ENCODE measurements at places on chromosomes 1 and 21. TPM values are rescaled to one million over a fixed set of nuclear protein-coding genes. Genes with fewer than 3 reads are reported as not detected.

CFHR4 gene
- not detected for total RNA-seq

KRTAP6-2 gene
- total RNA-seq = not detected

AUNIP gene
- 0.41 TPM for total RNA-seq

PROK1 gene
- total RNA-seq = not detected

S100A12 gene
- 7.6 TPM for total RNA-seq

LCE6A gene
- not detected for total RNA-seq

TNFRSF25 gene
- total RNA-seq = 33.0 TPM

NR1I3 gene
- total RNA-seq = not detected

TSPEAR gene
- total RNA-seq = 1.0 TPM

LEFTY1 gene
- not detected for total RNA-seq

DNA sequence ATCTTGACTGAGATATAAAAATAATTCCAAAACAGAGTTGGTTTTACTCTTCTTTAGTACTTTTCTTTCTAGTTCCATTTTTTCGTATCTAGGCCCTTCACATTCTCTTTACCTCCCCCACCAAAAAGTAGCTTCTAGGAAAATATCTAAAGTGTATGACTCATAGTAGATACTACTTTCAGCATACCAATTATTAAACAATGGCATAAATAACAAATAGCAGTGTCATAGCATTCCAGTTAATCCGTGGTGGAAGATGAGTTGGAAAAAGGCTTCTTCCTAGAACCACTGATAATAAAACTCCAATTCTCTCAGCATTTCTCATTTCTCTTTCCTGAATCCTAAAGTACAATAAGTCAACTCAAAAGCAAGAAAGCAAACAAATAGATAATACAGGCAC lies 859.0 kb upstream of the B3GALT2 start:
- no peak for DNase-seq

DNA sequence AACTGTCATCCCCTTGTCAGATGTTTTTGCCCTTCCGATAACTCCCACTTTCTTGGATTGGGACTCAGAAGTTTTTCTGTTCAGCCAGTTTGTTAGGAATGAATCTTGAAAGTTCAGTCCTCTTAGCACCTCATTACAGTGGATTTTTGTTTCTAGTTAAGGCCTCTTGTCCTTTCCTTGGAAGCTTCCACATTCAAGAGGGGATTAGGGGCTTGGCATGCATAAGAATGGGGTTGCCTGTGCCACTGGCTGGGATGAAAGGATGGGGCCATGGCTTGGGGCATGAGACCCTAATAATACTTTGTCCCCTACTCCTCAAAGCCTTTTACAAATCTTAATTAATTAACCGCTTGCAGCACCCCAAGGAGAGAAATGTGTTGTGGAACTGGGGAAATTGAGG lies 2.4 kb upstream of the DHDDS start:
- no peak for DNase-seq

- peak; percentile 75 for DNase-seq
Observed at GRCh38 chr1:91684481-91685196, 184.0 kb downstream of the CDC7 start.

- DNase-seq = no peak
Observed at GRCh38 chr1:212752934-212753497, 38.6 kb downstream of the NSL1 start.

DNA sequence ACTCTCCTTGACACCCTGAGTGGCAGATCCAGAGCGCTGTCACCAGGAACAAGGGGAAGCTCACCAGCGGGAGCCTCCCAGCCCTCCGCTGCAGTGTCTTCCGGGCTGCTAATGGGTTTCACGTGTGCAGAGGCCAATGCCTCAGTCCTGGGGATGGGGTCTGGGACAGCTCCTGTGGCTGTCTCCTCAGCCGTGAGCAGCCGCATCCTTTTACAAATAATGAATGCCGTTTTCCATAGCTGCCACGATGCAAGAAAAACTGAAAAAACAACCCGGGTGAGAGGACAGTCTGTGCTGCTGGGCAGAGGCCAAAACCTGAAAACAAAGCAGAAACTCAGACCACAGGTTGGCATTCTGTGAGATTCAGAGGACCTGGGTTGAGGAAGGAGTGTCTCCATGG lies 212.2 kb upstream of the RAB4A start:
- peak; percentile 54 for DNase-seq

DNA sequence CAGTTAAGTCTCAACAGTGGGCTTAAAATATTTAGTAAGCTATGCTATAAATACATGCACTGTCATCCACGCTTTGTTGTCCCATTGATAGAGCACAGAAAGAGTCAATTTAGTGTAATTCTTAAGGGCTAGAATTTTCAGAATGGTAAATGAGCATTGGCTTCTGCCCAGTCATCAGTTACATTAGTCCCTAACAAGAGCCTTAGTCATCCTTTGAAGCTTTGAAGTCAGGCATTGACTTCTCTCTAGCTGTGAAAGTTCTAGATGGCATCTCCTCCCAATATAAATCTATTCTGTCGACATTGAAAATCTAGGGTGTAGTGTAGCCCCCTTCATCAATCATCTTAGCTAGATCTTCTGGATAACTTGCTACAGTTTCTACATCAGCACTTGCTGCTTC lies 12.0 kb upstream of the LPGAT1 start:
- no peak for DNase-seq

DNA sequence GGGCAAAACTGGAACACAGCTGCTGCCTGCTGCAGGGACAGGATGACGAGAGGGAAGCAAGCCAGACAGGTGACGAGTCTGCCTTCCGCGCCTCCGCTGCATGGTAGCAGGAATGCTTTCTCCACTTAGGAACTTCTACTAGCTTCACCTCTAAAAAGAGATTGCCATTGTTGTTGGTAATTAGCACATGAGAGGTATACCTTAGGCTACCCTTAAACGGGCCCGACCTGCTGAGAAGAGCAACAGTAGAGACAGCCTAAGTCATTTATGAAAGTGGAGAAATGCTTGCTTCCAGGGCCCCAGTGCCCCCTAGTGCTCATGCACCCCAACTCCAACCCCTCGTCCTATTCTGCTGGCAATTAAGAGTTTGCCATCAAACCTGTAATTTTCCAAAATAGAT lies 96.9 kb upstream of the AKT3 start:
- peak; percentile 21 for DNase-seq

- no peak for DNase-seq
Observed at GRCh38 chr1:202680586-202681352, 29.5 kb downstream of the SYT2 start.

- DNase-seq = no peak
Observed at GRCh38 chr1:43267291-43267805, 2.4 kb upstream of the TMEM125 start.

- no peak for DNase-seq
Observed at GRCh38 chr1:15167386-15167785, 13.8 kb downstream of the TMEM51 start.

- peak; percentile 68 for DNase-seq
Observed at GRCh38 chr1:8706995-8707396, 110.4 kb downstream of the RERE start.

GRCh38 chr1:216178281-216178680 lies 245.0 kb downstream of the USH2A start:
- DNase-seq = peak; percentile 76

GRCh38 chr1:40047276-40047675 lies 6.7 kb downstream of the CAP1 start:
- no peak for DNase-seq

DNA sequence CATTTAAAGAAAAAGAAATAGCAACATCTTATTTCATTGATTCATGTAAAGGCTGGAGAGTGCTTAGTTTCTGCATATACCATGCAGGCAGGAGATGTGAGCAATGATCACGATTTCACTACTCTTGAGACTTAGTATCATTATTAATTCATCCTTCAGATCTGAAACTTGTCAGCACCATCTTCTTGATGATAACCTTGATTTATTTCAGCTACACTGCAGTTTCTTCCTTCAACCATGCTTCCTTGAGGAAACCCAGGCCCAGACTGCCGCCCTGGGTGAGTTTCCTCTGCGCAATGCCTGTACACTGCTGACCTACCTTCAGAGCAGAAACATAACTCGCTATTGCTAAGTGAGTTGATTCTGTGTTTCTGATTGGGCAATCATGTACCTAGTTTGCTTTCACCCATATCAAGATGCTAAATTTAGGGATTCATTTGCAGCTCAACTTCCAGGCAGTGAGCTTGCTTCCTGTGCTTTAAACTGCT lies 13.5 kb upstream of the BCL10 start:
- no peak for DNase-seq

- no peak for DNase-seq
Observed at GRCh38 chr1:162242804-162243203, 133.8 kb downstream of the SPATA46 start.

DNA sequence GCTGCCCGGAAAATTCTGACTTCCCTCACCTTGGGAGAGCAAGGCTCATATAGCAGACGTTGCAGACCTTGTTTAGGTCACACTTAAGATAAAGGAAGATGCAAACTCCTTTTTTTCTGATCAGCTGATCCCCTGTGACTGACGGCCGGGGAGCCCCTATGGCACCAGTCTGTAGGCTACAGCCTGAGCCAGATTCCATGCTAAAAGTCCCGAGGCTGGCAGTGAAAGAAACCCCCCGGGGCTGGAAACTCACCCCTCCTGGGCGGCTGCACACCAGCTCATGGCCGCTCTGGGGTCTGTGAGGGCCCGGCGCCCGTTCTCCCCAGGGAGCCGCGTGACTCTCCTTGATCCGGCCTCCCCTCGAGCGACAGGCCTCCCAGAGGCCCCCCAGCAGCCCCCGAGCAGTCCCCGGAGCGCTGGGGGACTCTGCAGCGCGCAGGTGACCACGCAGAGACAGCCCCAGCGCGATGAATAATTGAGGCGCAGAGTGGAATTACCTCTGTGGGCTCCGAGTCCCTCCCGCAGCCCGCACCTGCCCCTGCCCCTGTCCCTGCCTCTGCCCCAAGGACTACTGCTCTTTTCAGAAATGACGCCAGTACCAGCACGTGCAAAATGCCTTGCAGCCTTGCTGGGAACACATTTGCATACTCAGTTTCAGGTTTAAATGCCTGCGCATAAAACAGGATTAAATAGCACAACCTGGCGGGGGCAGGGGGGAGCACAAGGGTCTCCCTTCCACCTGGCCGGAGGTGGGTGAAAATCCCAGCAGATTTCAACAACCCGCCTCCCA lies 62.6 kb upstream of the CLDN14 start:
- peak; percentile 51 for DNase-seq

GRCh38 chr1:5304702-5305101 lies 650.3 kb downstream of the AJAP1 start:
- DNase-seq = no peak

- peak; percentile 22 for DNase-seq
Observed at GRCh38 chr1:212587016-212587887, 21.3 kb upstream of the ATF3 start.

DNA sequence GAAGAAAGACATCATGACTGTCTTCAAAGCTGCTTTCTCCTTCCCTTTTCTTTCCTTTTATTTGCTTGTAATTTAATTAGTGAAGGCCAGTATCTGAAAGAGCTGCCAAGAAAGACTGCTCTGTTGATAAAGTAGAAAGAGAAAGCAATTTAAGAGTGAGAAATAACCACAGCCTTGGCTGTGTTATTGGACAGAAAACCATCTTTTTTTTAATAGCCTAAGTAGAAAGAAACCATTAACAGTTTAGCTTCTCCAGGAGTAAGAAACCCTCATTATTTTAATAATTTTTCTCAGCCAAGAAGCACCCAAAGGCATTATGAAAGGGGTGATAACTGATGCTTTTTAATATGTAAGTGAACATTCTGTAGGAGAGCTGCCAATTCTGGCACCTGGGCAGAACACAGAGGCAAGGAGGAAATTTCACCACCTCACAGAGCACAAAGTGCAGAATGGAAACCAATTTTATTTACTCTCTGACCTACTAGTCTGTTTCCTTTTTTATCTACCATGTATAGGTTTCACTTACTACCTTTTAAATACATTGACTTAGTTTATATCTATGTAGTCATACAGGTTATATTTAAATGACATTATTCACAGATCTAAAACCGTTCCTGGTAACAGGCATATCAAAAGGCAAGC lies 703.2 kb downstream of the MRPL39 start:
- DNase-seq = no peak

GRCh38 chr1:11550664-11551283 lies 71.8 kb downstream of the DISP3 start:
- peak; percentile 97 for DNase-seq

- peak; percentile 31 for DNase-seq
Observed at GRCh38 chr1:206738370-206739366, 31.9 kb upstream of the IL19 start.

DNA sequence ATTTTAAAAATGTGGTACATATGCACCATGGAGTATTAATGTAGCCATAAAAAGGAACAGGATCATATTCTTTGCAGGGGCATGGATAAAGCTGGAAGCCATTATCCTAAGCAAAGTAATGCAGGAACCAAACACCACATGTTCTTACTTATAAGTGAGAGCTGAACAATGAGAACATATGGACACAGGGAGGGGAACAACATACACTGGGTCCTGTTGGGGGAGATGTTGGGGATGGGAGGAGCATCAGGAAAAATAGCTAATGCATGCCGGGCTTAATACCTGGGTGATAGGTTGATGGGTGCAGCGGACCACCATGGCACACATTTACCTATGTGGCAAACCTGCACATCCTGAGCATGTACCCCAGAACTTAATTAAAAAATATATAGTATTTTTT lies 352.5 kb upstream of the KAZN start:
- DNase-seq = no peak

DNA sequence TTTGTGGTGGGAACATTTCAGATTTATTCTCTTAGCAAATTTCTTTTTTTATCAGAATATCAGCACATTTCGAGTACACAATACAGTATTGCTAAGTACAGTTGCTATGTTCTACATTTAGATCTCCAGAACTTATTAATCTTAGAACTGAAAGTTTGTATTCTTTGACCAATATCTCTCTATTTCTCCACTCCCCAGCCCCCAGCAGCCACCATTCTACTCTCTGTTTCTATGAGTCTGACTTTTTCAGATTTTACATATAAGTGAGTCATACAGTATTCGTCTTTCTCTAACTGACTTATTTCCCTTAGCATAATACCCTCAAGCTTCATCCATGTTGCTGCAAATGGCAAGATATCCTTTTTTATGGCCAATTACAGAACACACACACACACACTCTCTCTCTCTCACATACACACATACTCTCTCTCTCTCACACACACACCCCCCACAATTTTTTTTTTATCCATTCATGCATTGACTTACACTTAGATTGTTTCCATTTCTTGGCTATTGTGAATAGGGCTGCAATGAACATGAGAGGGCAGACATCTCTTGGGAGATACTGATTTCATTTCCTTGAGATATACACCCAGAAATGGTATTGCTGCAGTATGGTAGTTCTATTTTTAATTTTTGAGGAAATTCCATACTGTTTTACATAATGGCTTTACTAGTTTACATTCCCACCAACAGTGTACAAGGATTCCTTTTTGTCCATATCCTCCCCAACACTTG lies 15.7 kb downstream of the RPTN start:
- DNase-seq = no peak

DNA sequence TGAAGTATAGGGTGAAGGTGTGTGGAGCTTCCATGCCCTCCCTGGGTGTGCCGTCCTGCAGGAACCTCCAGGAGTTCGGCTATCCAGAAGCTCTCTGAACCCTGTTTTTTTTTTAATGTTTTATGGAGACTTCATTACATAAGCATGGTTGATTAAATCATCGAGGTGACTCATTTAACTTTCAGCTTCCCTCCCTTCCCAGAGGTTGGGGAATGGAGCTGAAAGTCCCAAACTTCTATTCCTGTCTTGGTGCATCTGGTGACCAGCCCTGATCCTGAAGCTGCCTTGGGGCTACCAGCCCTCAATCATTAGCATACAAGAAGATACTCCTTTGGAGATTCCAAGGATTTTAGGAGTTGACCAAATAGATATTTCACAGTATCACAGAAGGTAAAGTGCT lies 9.5 kb downstream of the RRP15 start:
- no peak for DNase-seq

GRCh38 chr1:208252836-208253576 lies 8.8 kb upstream of the PLXNA2 start:
- no peak for DNase-seq

Measured in tongue (tissue), 3 donors.